Large intestine (tissue), 12 donors: ENCODE measurements at places on chromosomes 12 and 14. TPM values are rescaled to one million over a fixed set of nuclear protein-coding genes. Genes with fewer than 3 reads are reported as not detected.

GRCh38 chr14:37669242-37669641 is 73.8 kb downstream of the TTC6 start:
- DNase-seq: no peak

- no peak for DNase-seq
Observed at GRCh38 chr14:99262977-99263448, 9.0 kb downstream of the BCL11B start.

LRP1-AS gene
- polyA plus RNA-seq: 1.7 TPM

PPP1R36 gene
- 2.6 TPM for polyA plus RNA-seq

FERMT2 gene
- polyA plus RNA-seq: 61.1 TPM

CISTR gene
- not detected for polyA plus RNA-seq

- DNase-seq: no peak
Observed at GRCh38 chr12:94762259-94762942, 112.0 kb upstream of the TMCC3 start.

MOK gene
- polyA plus RNA-seq: 16.5 TPM

KCNK13 gene
- polyA plus RNA-seq: 0.64 TPM

HOXC6 gene
- 13.6 TPM for polyA plus RNA-seq
